NCI-H345 (cell line): ENCODE measurements at places on chromosomes 13 and 19.

- DNase-seq: no peak
These were observed 85.5 kb downstream of the DIAPH3 start for GRCh38 chr13:60078226-60078625.

DNA sequence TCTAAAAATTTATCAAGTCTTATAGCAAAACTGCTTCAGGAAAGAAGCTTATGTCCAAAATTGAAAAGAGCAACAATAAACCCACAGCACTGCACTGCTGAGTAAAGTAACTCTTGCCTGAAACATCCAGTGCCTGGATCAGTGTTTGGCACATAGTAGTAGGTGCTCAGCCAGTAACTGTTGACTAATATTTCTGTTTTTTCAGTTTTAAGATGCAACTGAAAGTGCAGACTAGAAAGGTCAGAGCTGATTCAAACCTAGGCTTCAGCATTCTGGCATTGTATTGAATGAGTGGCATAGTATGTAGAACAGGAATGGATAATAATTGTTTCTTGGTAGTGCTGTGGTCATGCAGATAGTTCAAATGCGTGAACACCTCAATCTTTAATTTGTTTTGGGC lies 67.6 kb downstream of the UBL3 start:
- DNase-seq: no peak

DNA sequence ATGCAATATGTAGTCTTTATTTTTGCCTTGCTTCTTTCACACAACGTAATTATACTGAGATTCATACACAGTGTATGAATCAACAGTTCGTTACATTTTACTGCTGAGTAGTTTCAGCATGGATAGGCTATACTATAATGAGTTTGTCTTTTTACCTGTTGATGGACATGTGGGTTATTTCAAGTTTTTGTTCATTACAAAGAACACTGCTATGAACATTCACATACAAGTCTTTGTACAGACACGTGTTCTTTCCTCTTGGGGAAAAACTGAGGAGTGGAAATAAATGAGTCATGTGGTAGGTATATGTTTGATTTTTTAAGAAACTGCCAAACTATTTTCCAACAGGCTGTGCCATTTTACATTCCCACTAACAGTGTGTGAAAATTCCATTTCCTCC lies 35.1 kb downstream of the ENOX1 start:
- no peak for DNase-seq

GRCh38 chr13:77779552-77780272 lies 82.2 kb downstream of the SLAIN1 start:
- peak; percentile 48 for DNase-seq

DNA sequence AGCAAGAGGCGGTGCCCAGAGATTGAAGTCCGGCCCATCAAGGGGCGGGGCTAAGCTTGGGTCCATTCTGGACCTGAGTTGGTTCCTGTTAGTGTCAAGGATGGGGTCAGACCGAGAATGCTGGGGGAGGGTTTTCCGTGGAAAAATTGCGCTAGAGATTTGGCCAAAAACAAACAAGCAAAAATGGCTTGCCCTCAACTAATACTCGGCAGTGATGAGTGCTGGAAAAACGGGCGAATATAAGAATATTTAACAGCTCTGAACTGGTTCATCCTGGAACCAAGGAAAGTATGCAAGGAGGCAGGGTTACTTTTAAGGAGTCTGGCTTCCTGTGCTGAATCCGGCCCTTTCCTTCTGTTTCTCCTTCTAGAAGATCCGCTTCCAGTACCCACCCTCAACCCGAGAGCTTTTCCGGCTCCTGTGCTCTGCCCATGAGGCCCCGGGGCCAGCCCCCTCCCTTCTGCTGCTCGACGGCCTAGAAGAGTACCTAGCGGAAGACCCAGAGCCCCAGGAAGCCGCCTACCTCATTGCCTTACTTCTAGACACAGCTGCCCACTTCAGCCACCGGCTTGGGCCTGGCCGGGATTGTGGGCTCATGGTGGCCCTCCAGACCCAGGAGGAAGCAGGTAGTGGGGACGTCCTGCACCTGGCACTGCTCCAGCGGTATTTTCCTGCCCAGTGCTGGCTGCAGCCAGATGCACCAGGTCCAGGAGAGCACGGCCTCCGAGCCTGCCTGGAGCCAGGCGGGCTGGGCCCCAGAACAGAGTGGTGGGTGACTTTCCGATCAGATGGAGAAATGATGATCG lies 880 bp downstream of the SWSAP1 start:
- no peak for DNase-seq

GRCh38 chr19:10858204-10858828 lies 10.1 kb downstream of the C19orf38 start:
- no peak for DNase-seq

- DNase-seq: peak; percentile 65
These were observed 14.6 kb downstream of the FRY start for GRCh38 chr13:32045982-32046785.

GRCh38 chr13:89791971-89792630 lies 1555.4 kb upstream of the MIR17HG start:
- no peak for DNase-seq

- no peak for DNase-seq
These were observed 78.8 kb downstream of the SOX1 start for GRCh38 chr13:112145551-112146360.
